ENCODE measurements at places on chromosomes 5 and 9. TPM values are rescaled to one million over a fixed set of nuclear protein-coding genes. Genes with fewer than 3 reads are reported as not detected.
A peak's percentile ranks its signal among the peaks of the same experiment; 100 is the strongest.

GPRIN1 gene
- total RNA-seq, result 3.0 TPM

- no peaks in the 10 kb centered on the region for H3K4me1 ChIP-seq
- H3K27me3 ChIP-seq, result no peaks in the 10 kb centered on the region
- H3K36me3 ChIP-seq, result no peaks in the 10 kb centered on the region
These were observed 280.2 kb downstream of the CDH12 start for GRCh38 chr5:22572941-22573340.

GRCh38 chr9:133703591-133704399, 34.4 kb downstream of the SARDH start:
- H3K27ac ChIP-seq, result no peak overlapping the region
- H3K4me3 ChIP-seq, result no peak overlapping the region
- no peak for DNase-seq
- no peaks in the 10 kb centered on the region for H3K36me3 ChIP-seq
- peaks cover 56% of the 10 kb centered on the region for H3K27me3 ChIP-seq
- H3K4me1 ChIP-seq, result no peaks in the 10 kb centered on the region

DNA sequence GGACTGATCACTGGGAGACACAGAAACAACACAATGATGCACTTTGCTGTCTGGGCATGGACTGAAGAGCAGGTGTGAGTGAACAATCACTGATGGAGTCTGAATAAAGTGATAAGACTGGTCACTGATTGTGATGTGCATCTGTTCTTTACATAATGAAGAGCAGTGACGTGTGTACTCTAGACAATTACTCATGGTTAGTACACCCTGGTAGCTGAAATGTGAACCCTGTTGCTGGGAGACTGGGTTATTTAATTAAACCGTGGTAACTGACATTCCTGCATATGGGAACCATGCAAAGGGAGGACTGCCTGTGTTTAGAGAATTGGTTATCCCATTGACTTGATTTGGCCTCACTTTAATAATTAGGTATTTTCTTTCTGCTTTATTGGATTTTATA, 202.9 kb downstream of the NR2F1-AS1 start:
- H3K27ac ChIP-seq, result no peak overlapping the region
- peaks cover 5% of the 10 kb centered on the region for H3K4me1 ChIP-seq
- peak; percentile 50 for DNase-seq
- no peak overlapping the region for H3K4me3 ChIP-seq

SH3GLB2 gene
- 58.3 TPM for total RNA-seq

DNA sequence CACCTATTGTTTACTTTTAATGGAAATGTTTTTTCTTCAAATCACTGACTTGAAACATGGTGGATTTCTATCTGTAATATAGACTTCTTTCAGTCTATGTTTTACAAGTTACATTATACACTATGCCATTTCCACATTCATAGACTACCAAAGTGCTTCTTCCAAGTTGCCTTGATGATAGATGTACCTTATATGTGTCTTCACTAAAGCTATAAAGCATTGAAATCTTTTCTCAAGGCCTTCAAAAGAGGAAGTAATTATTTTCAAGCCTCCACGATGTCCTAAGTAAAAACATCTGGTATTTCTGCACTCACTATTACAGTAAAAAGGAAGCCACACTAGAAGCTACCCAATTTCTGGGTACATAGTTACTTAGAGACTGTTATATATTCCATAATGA, 113.3 kb downstream of the FGF10 start:
- H3K27ac ChIP-seq, result no peak overlapping the region
- no peaks in the 10 kb centered on the region for H3K27me3 ChIP-seq
- no peak for DNase-seq
- H3K4me3 ChIP-seq, result no peak overlapping the region
- no peaks in the 10 kb centered on the region for H3K4me1 ChIP-seq
- H3K36me3 ChIP-seq, result no peaks in the 10 kb centered on the region

- no peaks in the 10 kb centered on the region for H3K27me3 ChIP-seq
- no peak overlapping the region for H3K27ac ChIP-seq
- H3K36me3 ChIP-seq, result no peaks in the 10 kb centered on the region
- no peak overlapping the region for H3K4me3 ChIP-seq
- H3K4me1 ChIP-seq, result no peaks in the 10 kb centered on the region
- DNase-seq, result no peak
These were observed 18.9 kb downstream of the SEMA4D start for GRCh38 chr9:89478821-89479668.

GRCh38 chr9:126411225-126411947, 84.8 kb downstream of the MVB12B start:
- peaks cover 9% of the 10 kb centered on the region for H3K4me1 ChIP-seq
- H3K36me3 ChIP-seq, result no peaks in the 10 kb centered on the region
- H3K4me3 ChIP-seq, result no peak overlapping the region
- no peak overlapping the region for H3K27ac ChIP-seq
- no peaks in the 10 kb centered on the region for H3K27me3 ChIP-seq

- H3K4me3 ChIP-seq, result no peak overlapping the region
- no peaks in the 10 kb centered on the region for H3K36me3 ChIP-seq
- no peak for DNase-seq
- H3K27me3 ChIP-seq, result no peaks in the 10 kb centered on the region
- H3K27ac ChIP-seq, result no peak overlapping the region
- no peaks in the 10 kb centered on the region for H3K4me1 ChIP-seq
These were observed 23.2 kb upstream of the NAA35 start for GRCh38 chr9:85917756-85918155.

- no peak overlapping the region for H3K27ac ChIP-seq
- peaks cover 7% of the 10 kb centered on the region for H3K36me3 ChIP-seq
- H3K4me1 ChIP-seq, result peaks cover 20% of the 10 kb centered on the region
- DNase-seq, result no peak
- H3K4me3 ChIP-seq, result no peak overlapping the region
These were observed 48.8 kb downstream of the SLC1A3 start for GRCh38 chr5:36655161-36655560.

FCN2 gene
- total RNA-seq, result not detected

DNA sequence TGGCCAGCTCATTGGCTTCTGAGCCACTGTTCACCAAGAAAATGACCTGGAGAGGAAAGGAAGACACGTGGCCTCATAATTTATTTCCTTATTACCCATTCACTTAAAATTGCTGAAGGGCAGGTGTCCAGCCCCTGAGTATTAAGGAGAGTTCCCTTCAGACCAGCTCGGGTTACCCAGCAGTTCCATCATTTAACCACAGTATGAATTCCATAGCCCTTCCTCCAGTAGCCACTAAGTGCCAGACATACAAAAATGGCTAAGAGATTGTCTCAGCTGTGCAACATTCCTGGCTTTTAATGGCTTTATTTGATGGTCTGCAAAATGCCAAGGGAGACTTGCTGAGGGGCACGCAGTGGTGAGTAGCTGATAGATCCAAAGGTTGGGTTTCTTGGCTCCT, 12.5 kb downstream of the AGXT2 start:
- H3K27ac ChIP-seq, result no peak overlapping the region
- no peaks in the 10 kb centered on the region for H3K4me1 ChIP-seq
- H3K36me3 ChIP-seq, result no peaks in the 10 kb centered on the region
- H3K27me3 ChIP-seq, result peaks cover 41% of the 10 kb centered on the region
- H3K4me3 ChIP-seq, result no peak overlapping the region

DNA sequence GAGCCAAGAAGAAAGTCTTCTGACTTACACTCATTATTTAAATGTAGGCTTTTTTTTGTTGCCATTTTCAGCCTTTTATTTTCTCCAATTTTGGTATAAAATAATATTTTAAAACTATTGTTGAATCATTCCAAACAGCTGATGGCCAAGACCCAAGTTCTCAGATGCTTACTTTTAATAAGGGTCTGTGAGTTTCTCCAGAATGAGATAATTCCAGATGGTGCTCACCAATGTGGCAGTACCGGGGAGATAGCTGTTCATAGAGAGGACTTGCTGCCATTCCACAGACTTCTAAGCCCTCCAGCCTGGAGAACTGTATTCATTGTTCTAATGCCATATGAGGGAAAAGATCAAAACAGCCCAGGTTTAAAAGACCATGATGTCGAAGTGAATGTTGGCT, 5.3 kb upstream of the C1QTNF2 start:
- H3K36me3 ChIP-seq, result no peaks in the 10 kb centered on the region
- no peak for DNase-seq
- H3K4me3 ChIP-seq, result no peak overlapping the region
- H3K27me3 ChIP-seq, result peaks cover 39% of the 10 kb centered on the region
- no peaks in the 10 kb centered on the region for H3K4me1 ChIP-seq

GRCh38 chr5:98774192-98775033, 950 bp downstream of the RGMB start:
- H3K4me1 ChIP-seq, result peaks cover 29% of the 10 kb centered on the region
- H3K27ac ChIP-seq, result peak overlapping the region; percentile 99
- peak; percentile 78 for DNase-seq
- H3K27me3 ChIP-seq, result no peaks in the 10 kb centered on the region
- H3K36me3 ChIP-seq, result peaks cover 5% of the 10 kb centered on the region

GRCh38 chr5:58012801-58013315, 447.0 kb downstream of the PLK2 start:
- no peaks in the 10 kb centered on the region for H3K36me3 ChIP-seq
- peaks cover 24% of the 10 kb centered on the region for H3K4me1 ChIP-seq
- no peaks in the 10 kb centered on the region for H3K27me3 ChIP-seq

- no peaks in the 10 kb centered on the region for H3K36me3 ChIP-seq
- H3K27ac ChIP-seq, result no peak overlapping the region
- peaks cover 30% of the 10 kb centered on the region for H3K27me3 ChIP-seq
- H3K4me3 ChIP-seq, result no peak overlapping the region
- no peaks in the 10 kb centered on the region for H3K4me1 ChIP-seq
These were observed 19.2 kb upstream of the PCDH1 start for GRCh38 chr5:141897425-141897824.

GRCh38 chr5:98110282-98110691, 663.2 kb upstream of the RGMB start:
- DNase-seq, result peak; percentile 20
- peaks cover 27% of the 10 kb centered on the region for H3K4me1 ChIP-seq
- H3K4me3 ChIP-seq, result no peak overlapping the region
- no peaks in the 10 kb centered on the region for H3K27me3 ChIP-seq

GRCh38 chr9:88990041-88990728, 1.1 kb upstream of the S1PR3 start:
- no peaks in the 10 kb centered on the region for H3K27me3 ChIP-seq
- no peak overlapping the region for H3K27ac ChIP-seq
- DNase-seq, result no peak
- peaks cover 13% of the 10 kb centered on the region for H3K4me1 ChIP-seq
- H3K36me3 ChIP-seq, result no peaks in the 10 kb centered on the region

DNA sequence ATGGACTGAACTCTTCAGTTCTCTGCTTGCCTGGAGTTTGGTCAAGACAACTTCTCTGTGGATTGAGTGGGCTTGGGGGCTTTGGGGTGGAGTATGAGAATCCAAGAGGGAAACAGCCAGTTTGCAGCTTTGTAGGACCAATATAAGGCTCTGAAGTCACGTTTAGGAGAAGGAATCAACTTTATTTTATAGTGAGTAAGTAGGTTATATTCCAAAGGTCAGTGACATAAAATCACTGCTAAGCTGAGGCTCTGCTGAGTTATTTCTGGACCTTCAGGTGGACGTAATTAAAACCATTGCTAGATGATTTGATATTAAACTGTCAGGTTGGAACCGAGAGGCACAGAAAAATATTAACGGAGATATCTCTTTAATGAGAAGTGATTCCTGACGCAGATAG, 514.4 kb downstream of the DMAC1 start:
- peaks cover 79% of the 10 kb centered on the region for H3K27me3 ChIP-seq
- H3K27ac ChIP-seq, result no peak overlapping the region
- no peak overlapping the region for H3K4me3 ChIP-seq
- H3K36me3 ChIP-seq, result no peaks in the 10 kb centered on the region
- H3K4me1 ChIP-seq, result no peaks in the 10 kb centered on the region
- no peak for DNase-seq

DNA sequence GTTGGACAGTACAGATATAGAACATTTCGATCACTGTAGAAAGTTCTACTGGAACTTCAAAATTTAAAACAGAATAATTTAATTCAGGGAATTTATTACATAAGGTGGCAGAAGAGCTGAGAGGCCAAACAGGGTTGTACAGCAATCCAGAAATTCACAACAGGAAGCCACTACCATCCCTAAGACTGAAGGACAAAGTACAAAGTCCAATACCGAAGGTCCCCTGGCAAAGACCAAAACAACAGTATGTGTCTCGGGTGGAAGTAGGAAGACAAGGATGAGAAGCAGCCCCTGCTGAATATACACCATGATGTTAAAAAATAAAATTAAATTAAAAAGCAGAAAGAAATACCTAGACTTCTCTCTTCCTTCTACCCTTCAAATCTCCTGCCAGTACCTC, 19.9 kb downstream of the SGTB start:
- no peaks in the 10 kb centered on the region for H3K27me3 ChIP-seq
- no peak overlapping the region for H3K4me3 ChIP-seq
- no peaks in the 10 kb centered on the region for H3K4me1 ChIP-seq
- peaks cover 25% of the 10 kb centered on the region for H3K36me3 ChIP-seq
- no peak overlapping the region for H3K27ac ChIP-seq
- DNase-seq, result no peak

DNA sequence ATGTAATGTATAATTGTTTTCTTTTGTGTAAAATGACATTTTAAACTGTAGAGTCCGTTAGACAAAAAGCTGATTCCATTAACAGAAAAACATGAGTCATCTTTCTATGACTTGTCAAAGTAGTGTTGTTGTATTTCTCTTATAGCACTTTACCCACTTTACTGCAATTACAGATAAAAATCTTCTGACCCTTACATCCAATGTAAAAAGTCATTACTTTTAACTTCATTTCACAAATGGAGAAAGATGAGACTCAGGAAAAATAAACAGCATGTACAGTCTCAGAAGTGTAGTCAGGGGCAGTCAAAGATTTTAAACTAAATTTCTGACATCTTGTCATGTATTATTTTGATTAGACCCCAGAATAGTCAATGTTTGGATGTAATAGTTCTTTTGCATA, 146.6 kb downstream of the CTNND2 start:
- no peaks in the 10 kb centered on the region for H3K27me3 ChIP-seq
- H3K27ac ChIP-seq, result no peak overlapping the region
- no peak overlapping the region for H3K4me3 ChIP-seq
- H3K4me1 ChIP-seq, result no peaks in the 10 kb centered on the region

- peaks cover 16% of the 10 kb centered on the region for H3K36me3 ChIP-seq
- peaks cover 17% of the 10 kb centered on the region for H3K4me1 ChIP-seq
- peak overlapping the region; percentile 98 for H3K27ac ChIP-seq
These were observed 29.0 kb downstream of the PTGES2 start for GRCh38 chr9:128098297-128099230.

DNA sequence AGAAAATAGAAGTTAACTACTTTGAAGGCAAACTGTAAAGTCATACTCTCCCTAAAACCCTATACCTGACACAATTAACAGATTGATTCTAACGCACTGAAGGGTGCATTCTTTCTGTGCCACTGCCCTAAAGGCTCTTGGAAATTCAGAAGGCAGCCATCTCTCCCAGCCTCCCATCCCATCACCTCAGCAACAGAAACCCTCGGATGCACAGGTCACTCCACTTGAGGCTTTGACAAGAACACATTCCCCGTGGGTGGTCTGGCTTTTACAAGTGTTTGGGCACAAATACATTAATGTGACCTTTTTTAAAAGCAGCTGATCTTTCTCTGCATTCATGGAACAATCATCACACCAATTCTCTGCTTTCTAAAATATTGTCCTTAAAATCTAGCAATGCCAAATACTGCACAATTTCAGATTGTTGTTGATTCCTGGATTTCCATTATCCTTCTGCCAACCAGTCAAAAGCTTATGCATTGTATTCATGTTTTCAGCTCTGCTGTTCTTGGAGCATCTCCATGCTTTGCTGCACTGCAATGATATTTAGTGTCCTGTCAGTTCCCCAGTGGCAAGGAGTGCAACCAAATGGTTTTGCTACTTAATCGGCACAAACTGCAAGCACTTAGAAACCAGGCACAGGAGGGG, 175.6 kb downstream of the TMEM161B start:
- no peak for DNase-seq
- no peak overlapping the region for H3K4me3 ChIP-seq
- no peaks in the 10 kb centered on the region for H3K36me3 ChIP-seq
- no peaks in the 10 kb centered on the region for H3K4me1 ChIP-seq
- no peak overlapping the region for H3K27ac ChIP-seq

GLRX gene
- total RNA-seq, result 41.4 TPM

GRCh38 chr5:95800553-95800952, 22.0 kb downstream of the GLRX start:
- H3K4me1 ChIP-seq, result no peaks in the 10 kb centered on the region
- no peak overlapping the region for H3K27ac ChIP-seq
- DNase-seq, result no peak
- no peaks in the 10 kb centered on the region for H3K27me3 ChIP-seq
- H3K36me3 ChIP-seq, result no peaks in the 10 kb centered on the region

Measured in MCF 10A (cell line).